ENCODE measurements at places on chromosomes 5 and 9. TPM values are rescaled to one million over a fixed set of nuclear protein-coding genes. Genes with fewer than 3 reads are reported as not detected.

DNA sequence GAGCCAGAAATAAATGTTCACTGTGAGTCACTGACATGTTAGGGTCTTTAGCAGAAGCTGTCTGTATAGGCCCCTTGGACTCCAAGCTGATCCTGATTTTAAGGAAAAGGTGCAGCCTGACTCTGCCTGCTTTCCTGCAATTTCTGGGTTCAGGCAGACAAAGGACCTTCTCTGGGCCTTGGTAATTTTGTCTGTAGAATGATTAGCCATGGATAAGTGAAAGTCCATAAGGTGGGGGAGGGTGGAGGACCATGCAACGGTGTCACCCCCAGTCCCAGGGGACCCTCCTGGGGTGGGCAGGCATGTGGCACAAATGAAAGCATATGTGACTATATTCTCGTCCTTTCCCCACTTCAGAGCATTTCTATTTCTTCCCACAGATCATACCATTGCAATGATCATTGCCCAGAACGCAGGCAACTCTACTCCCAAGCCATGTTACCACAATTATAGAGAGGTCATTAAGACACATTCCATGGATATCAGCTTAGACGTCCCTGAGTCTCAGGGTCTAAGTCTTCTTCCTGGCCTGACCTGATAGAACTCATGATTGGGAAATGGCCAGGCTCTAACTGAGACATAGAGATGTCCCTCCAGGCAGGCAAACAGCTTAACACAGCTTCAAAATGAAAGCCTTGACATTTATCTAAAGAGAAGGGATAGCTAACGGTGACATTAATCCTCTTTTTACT, 157.9 kb upstream of the ALDH1B1 start:
- no peaks in the 10 kb centered on the region for H3K36me3 ChIP-seq
- H3K27ac ChIP-seq, result no peak overlapping the region
- no peak overlapping the region for H3K4me3 ChIP-seq
- DNase-seq, result no peak

DNA sequence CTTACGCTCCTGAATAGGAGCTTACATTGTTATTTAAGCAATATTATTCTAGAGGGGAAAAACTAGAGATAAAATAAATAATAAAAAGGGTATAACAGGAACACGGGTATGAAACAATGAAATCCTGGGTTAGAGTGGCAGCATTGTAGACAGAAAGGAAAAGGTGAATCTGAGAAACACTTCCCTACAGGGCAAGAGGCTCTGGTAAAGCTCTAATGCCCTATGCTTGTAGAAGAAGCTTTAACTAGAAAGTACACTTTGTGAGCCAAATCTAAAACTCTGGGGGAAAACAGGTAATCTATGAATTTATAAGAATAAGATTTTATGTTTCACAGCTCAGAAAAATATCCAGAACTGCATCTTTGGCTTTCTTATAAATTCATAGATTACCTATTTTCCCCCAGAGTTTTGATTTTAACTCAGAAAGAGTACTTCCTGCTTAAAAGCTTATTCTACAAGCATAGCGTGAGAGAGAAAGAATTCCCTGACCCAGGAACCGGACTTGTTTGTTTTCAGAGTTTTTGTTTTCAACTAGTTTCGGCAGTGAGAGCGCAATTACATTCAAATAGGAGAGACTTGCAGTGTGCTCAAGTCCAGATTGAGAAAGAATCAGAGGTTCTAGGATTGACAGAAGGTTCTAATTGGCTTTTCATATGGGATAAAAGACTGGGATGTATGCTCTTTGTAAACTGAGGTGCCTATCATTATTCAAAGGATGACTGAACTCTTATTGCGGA, 651.0 kb upstream of the RORB start:
- H3K4me3 ChIP-seq, result no peak overlapping the region
- no peak overlapping the region for H3K27ac ChIP-seq
- no peaks in the 10 kb centered on the region for H3K27me3 ChIP-seq
- DNase-seq, result no peak
- H3K36me3 ChIP-seq, result no peaks in the 10 kb centered on the region

The ACTL7A gene
- total RNA-seq, result not detected

GRCh38 chr5:43073597-43074546, 33.8 kb upstream of the ANXA2R start:
- H3K4me3 ChIP-seq, result no peak overlapping the region
- no peak overlapping the region for H3K27ac ChIP-seq
- H3K36me3 ChIP-seq, result no peaks in the 10 kb centered on the region
- no peaks in the 10 kb centered on the region for H3K27me3 ChIP-seq
- H3K4me1 ChIP-seq, result peaks cover 5% of the 10 kb centered on the region

The ANKRD55 gene
- total RNA-seq, result not detected

Measured in PC-9 (cell line).